ENCODE measurements at places on chromosomes 4 and X. TPM values are rescaled to one million over a fixed set of nuclear protein-coding genes. Genes with fewer than 3 reads are reported as not detected.
A peak's percentile ranks its signal among the peaks of the same experiment; 100 is the strongest.

DNA sequence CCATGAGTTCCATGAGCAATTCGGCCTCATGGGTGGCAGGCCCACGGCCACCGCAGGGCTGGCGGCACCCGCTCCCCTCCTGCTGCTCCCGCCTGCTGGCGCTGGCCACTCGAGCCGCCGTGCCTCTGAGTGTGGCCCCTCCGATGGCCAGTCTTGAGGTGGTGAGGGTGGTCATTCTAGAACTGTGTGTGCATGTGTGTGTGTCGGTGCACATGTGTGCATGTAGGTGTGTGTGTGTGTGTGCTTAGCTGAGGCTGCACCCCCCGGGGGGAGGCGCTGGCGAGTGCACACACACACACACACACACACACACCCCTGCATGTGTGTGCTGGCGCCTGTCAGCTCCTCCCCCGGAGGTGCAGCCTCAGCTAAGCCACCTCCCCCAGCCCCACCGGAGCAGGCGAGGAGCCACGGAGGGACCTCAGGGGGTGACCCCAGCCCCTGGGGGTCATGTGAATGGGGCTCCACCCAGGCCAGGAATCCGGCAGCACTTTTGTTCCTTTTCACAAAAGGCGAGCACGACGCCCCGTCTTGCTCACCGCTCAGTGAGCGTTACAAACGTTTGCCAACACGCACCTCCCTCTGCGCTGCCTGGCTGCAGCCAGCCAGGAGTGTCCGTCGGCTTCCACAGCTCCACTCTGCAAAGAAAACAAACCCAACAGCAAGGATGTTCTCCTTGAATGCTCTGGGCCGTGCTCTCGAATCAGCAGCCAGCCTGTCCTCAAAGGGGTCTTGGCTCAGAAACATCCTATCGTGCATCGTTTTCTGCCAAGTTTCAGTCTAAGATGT is 29.9 kb downstream of the FGFRL1 start:
- H3K36me3 ChIP-seq, result peaks cover 5% of the 10 kb centered on the region
- peak overlapping the region; percentile 50 for H3K4me3 ChIP-seq
- peak; percentile 27 for DNase-seq
- no peak overlapping the region for H3K27ac ChIP-seq
- H3K4me1 ChIP-seq, result peaks cover 18% of the 10 kb centered on the region
- no peaks in the 10 kb centered on the region for H3K27me3 ChIP-seq

Gene FGD1
- total RNA-seq, result 15.6 TPM

Gene FAM236D
- not detected for total RNA-seq

Gene GPR50
- total RNA-seq, result not detected

DNA sequence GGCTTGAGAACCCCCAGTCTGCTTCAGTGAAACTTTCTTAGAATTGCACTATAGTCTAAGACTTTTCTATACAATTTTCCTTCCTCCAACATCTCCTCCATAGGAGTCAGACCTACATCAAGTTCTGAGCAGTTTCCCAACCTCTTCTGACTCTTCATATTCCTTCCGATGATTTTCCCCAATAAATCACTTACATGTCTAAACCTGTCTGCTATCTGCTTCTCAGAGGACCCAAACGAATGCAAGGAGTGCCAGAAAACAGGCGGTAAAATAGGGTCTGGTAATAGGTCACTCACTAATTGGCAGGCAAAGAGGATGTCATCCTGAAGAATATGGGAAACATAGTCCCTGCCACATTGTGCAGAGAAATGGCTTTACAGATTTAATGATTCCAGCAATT is 153.9 kb downstream of the PCDH18 start:
- H3K36me3 ChIP-seq, result no peaks in the 10 kb centered on the region
- no peak overlapping the region for H3K27ac ChIP-seq
- no peaks in the 10 kb centered on the region for H3K27me3 ChIP-seq
- peaks cover 14% of the 10 kb centered on the region for H3K4me1 ChIP-seq
- DNase-seq, result peak; percentile 4

GRCh38 chr4:140826701-140827027 is 70.5 kb upstream of the TBC1D9 start:
- DNase-seq, result no peak
- H3K36me3 ChIP-seq, result no peaks in the 10 kb centered on the region
- no peaks in the 10 kb centered on the region for H3K4me1 ChIP-seq
- H3K27me3 ChIP-seq, result peaks cover 18% of the 10 kb centered on the region

Gene ZNF81
- 7.8 TPM for total RNA-seq

DNA sequence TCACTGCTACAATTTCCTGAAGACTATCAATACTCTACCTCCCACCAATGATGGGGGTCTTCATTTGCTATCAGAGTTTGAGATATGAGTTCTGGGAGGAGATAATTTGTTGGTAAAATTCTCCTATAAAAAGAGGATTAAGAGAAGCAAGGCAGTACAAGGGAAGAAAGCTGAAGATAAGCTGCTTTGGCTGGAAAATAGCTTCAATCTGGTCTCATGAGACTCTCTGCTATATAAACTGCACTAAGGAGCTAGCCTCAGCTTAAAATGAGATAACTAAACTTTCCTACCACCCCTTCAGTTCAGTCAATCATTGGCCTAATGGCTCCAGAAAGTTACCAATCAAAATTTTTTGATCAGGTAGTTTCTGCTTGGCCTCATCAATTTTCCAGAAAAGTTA is 2105.0 kb downstream of the ARAP2 start:
- DNase-seq, result no peak
- no peaks in the 10 kb centered on the region for H3K36me3 ChIP-seq

Gene NOX1
- total RNA-seq, result not detected

DNA sequence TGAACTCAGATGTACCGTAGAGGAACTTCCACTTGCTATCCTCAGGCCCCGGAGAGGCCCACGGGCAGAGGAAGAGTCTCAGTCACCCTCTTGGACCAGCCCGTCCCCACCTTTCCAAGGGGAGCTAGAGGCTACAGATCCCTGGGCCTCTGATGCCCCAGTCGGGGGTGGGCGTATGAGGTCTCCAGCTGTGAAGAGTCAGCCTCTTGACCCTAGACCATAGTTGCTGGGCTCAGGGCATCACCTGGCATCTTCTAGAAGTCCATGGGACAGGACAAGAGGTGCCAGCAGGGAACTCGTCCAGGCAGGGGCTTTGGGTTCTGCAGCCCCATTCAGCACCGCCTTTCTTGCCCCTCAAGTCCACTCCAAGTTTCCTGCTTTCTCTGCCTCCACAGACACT is 11.6 kb downstream of the SASH3 start:
- H3K27me3 ChIP-seq, result peaks cover 12% of the 10 kb centered on the region
- H3K36me3 ChIP-seq, result peaks cover 6% of the 10 kb centered on the region
- no peaks in the 10 kb centered on the region for H3K4me1 ChIP-seq
- H3K27ac ChIP-seq, result no peak overlapping the region
- H3K4me3 ChIP-seq, result no peak overlapping the region

Gene TRPC5OS
- total RNA-seq, result not detected

Gene STARD8
- 1.0 TPM for total RNA-seq

DNA sequence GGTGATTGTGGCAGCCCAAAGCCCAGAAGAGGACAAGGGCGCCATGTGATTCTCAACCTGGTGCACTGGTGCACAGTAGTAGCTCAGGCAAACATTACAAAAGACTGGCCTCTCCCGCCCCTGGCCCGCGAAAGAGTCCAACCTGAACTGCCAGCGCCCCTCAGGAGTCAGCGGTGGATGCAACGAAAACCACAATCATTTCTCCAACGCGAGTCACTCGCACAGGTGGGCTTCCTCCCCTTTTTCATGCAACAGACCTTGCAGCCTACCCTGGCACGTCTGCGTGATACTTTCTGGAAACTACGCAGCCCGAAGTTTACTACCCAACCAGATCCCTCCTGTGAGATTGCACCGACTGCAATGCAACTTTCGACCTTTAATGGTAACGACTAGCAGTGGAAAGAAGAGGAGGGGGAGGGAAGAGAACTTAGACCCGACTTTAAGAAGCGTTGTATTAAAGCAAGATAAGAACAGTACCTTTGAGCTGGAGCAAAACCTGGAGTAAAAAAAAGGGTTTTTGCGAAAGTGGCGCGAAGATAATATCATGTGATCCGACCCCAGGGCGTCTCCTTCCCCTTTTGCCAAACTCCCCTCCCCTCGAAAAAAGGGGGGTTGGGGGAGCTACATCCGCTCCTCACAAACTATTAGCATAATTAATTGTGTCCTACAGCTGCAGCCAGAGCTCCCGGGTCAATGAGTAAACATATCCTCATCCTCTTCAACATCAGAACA is 63.3 kb upstream of the CCDC160 start:
- no peak overlapping the region for H3K4me3 ChIP-seq
- DNase-seq, result no peak
- no peaks in the 10 kb centered on the region for H3K4me1 ChIP-seq
- H3K27ac ChIP-seq, result no peak overlapping the region
- no peaks in the 10 kb centered on the region for H3K36me3 ChIP-seq
- peaks cover 62% of the 10 kb centered on the region for H3K27me3 ChIP-seq

All from MCF 10A (cell line).